ENCODE measurements at places on chromosomes 7 and 10.

- no peak for DNase-seq
Observed at GRCh38 chr10:103397191-103397825, 882 bp downstream of the PDCD11 start.

GRCh38 chr10:106972381-106972780, 192.1 kb downstream of the SORCS1 start:
- DNase-seq, result no peak

DNA sequence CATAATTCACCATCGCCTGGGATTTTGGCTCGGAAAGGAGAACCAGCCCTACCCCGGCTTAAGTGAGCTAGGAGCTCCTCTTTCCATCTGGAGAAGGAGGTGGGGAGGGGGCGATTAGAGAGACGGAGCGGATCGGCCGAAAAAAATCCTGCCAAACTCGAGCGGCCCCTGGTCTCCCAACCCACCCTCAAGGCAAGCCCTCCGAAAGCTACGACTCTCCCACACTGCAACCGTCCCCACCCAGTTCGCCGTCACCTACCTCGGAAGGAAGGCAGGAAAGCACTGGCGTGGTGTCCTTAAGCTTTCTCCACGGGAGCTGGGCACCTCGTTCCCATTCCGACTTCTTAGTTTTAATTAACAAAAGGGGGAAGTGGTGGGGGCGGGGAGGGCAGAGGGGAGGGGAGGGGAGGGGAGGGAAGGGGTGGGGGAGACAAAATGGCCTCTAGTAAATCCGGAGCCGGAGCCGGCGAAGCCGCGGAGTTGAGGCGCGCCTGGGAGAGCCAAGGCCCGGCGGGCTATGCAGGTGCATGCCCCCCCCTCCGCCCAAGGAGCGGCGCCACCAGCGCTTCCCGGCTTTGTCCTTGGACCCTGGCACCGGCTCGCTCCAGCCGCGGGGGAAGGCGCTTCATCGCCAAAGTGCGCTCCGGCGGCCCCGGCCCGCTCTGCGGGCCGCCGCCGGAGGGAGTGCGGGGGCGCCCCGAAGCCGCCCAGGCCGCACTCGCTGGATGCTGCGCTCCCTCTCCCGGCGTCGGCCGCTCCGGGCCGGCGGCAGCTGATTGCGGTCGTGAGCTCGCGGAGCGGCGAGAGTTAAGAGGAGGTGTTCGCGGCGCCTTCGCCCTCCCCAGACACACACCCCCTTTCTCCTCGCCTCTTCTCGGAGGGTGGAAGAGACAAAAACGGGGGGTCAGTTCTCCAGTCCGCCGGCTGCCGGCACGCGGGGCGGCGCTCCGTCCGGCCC, at the start of gene LRRC4:
Gene LRRC4, minus strand, starts transcription at position 784 of the 958 bp plus-strand sequence. CDS start 797 bp downstream, outside the sequence.
- DNase-seq, result no peak

DNA sequence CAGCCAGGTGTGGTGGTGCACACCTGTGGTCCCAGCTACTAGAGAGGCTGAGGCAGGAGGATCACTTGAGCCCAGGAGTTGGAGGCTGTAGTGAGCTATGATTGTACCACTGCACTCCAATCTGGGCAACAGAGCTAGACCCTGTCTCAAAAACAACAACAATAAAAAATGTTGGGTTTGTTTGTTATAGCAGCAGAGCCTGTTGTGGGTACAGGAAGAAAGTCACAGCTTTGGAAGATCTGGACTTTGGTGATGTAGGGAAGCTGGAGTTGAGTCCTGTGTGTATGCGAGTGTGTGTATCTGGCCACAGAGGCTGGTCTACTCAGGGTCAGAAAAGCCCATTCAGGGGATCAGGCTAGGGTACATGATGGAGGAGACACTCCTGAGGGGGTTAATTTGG, 3.9 kb downstream of the GRID2IP start:
- DNase-seq, result no peak

DNA sequence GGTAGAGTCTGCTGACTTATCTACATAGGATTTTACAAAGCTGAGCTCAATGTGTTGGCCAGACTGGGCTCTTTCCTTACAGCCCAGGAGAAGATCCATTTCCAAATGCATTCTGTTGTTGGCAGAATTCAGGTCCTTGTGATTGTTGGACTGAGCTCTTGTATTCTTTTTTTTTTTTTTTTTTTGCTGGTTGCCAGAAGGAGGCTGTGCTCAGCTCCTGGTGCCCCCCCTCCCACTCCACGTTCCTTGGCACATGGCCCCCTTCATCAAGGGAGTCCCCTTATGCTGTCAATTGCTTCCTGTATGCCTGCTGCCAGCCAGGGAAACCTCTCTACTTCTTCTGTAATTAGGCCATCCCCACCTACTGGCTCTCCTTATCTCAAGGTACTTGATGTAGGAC, 518.1 kb upstream of the AKR1E2 start:
- no peak for DNase-seq

GRCh38 chr7:128189231-128189930, 51.7 kb upstream of the LEP start:
- no peak for DNase-seq

DNA sequence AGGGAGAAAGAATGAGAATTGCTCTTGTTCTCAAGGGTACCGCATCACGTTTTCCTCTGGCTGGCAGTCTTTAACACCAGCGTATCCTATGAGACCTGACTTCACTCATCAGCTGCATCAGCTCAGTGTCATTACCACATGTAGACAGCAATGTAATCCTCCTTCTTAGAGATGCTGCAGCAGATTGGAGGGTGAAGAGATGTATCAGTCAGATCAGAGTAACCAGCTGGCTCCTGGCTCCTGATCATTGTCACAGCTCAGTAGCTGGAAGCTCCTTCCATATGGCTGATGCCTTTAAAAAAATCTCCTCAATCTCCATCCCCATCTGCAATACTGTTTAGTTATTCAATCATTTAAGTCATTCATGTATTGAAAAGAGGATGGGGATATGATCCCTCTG, 39.7 kb upstream of the EPHB6 start:
- no peak for DNase-seq

DNA sequence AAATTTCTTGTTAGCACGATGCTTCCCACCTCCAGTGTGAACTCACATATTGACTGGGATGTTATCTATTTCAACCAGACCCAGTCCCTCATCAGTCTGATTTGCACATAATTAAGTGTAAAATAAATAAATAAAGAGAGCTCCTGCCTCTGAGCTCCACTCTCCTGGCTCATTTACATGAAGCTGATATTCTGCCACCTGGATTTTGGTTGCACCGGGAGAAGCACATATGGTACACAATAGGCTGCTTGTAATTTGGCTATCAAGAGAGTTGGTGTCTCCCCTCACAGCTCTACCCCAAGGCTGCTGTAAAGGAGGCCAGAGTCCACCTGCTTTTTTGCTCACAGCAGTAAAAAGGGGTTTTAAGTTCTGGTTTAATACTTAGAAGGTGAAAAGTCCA, 610.5 kb downstream of the KCNMA1 start:
- no peak for DNase-seq

- no peak for DNase-seq
Observed at GRCh38 chr7:46900312-46901263, 681.3 kb downstream of the TNS3 start.

DNA sequence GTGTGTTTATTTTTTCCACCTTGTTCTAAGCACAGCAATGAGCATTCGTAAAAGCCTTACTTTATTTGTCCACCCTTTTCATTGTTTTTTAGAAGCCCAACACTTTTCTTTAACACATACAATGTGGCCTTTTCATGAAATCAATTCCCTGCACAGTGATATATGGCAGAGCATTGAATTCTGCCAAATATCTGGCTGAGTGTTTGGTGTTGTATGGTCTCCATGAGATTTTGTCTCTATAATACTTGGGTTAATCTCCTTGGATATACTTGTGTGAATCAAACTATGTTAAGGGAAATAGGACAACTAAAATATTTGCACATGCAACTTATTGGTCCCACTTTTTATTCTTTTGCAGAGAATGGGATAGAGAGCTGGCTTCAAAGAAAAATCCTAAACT, 28.9 kb downstream of the CFTR start:
- no peak for DNase-seq

DNA sequence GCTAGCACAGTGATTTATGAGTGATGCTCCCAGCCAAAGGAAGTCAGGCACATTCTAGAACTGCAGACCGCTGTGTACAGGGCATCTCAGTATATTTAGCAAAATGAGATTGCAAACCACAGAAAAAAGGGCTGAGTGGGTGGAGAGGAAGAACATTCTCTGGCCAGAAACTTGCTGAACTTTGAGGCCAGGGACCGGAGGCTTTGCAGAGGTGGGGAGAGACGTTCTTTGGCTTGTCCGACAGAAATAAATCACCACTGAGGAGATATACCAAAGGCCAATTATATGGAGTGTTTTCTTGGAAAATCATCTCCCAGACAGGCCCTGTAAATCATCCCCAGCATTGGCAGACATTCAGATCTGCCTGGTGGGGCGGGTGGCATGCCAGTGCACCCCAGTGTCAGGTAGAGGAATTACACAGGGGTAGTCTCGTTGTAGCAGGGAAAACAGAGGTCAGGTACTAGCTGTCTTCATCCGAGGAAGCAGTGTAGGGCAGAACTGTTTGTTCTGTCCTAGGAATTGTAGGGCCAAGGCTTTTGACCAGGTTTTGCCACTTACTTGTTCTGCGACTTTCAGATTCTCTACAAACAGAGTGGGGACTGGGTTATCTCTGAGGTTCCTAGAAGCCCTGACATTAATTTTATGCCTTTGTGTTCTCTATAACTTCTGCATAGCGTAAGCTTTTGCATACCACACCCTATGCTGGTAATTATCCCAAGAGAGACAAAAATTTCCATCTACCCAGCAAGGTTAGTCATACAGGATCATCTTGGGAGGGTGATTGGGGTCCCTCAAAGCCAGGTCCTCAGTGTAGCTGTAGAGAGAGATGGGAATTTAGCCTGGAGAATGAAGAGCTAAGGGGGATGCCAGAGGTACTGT, 655.6 kb downstream of the LRMDA start:
- DNase-seq, result no peak

- no peak for DNase-seq
Observed at GRCh38 chr10:11719496-11720259, 22.5 kb upstream of the ECHDC3 start.

DNA sequence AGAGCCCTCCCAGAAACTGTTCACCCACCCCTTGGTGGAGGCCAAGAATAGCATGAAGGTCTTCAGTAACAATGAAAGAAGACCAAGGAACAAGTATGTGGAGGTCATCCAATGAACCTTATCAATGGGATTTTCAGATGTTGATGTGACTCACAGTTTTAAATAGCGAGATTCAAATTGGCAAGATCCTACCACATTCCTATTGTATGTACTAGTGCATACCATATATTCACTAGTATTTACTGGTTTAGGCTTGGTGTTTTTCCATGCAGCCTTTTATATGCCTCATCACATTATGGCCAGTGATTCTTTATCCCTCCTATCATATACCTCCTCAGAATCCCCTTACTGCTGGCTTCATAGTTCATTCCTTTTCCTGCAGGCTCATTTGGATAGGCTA, 54.4 kb downstream of the ITGB8 start:
- no peak for DNase-seq

- no peak for DNase-seq
Observed at GRCh38 chr7:136023134-136023869, 46.1 kb upstream of the MTPN start.

GRCh38 chr7:98420966-98421612, 20.2 kb upstream of the BAIAP2L1 start:
- DNase-seq, result no peak

GRCh38 chr10:75223507-75223906, 12.2 kb downstream of the COMTD1 start:
- no peak for DNase-seq

DNA sequence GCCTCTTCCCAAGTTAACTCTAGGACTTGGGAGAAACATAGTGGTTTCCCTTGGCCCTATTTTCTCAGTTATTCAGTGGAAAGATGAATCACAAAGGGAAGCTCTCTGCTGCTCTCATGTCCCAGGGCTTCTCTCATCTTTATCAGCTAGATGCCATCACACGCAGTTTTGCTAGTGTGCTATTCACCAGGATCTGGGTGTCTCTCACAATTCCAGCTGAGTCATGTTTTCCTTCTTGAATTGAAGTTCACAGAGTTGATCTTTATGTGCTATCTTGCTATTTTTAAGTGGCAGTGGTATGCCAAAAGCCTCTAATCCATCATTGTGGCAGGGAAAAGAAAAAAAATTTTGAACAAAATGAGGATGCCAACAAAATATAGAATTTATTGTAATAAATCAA, 101.3 kb downstream of the TWIST1 start:
- DNase-seq, result no peak

- no peak for DNase-seq
Observed at GRCh38 chr7:115409682-115410433, 488.0 kb downstream of the MDFIC start.

DNA sequence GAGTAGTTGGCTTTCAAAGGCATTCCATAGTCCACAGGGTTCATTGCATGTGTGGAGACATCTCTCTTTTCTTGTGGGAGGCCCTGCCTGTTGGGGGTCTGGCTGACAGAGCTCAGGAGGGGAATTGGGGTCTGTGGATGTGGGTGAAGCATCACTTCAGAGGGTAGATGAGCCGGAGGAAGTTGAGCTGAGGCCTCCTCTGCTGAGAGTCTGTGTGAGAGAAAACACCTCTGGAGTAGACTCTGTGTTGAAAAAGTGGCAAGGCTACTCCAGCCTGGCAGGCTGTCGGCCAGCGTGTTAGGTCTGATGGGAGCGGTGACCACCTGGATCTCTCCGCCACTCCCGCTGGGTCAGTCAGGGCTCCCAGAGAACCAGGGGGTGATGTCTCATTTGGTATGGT, 358.0 kb upstream of the MGMT start:
- DNase-seq, result no peak

DNA sequence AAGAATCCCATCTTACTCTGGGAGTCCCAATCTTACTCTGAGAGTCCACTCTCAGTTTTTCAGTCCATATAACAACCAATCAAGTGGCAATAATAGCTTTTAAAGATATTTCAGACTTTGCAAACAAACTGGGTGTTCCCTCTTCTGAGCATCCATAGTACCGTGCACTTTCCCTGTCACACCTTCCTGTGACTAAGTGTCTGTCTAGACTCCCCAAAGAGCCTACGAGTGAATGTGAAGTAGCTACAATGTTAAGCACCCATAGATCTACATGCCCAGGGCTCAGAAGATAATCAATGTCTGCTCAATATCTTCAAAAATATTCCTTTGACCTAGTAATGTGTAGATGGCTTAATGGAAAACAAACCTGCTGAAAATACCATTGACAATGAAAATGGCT, 95.6 kb upstream of the ASAH2 start:
- no peak for DNase-seq

- DNase-seq, result no peak
Observed at GRCh38 chr7:149664666-149665065, 108.7 kb downstream of the ZNF467 start.

- DNase-seq, result no peak
Observed at GRCh38 chr7:38681882-38682281, 50.7 kb upstream of the AMPH start.

- no peak for DNase-seq
Observed at GRCh38 chr7:53437336-53437735, 401.9 kb downstream of the POM121L12 start.

DNA sequence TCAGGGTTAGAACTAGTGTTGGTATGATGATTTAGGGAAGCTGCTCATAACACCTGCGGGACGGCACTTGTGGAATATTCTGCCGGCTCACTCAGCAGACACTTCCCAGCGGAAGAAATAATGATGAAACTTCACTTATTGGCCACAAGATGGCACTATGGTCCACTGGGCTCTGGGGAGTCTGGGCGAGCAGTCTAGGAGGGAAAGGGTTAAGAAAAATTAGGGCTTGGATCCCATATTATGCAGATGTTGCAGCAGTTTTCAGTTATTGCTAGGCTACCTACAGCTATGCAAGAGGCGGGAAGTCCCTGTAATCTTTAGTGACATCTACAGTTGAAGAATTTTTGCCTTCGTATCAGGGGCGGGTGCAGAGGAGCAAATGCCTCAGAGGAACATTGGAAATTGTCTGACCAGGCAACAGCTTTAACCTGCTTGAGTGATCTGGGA, 238.7 kb upstream of the PRSS58 start:
- no peak for DNase-seq
